ENCODE measurements at places on chromosomes 6 and 20. TPM values are rescaled to one million over a fixed set of nuclear protein-coding genes. Genes with fewer than 3 reads are reported as not detected.

- no peak for DNase-seq
- no peak overlapping the region for H3K4me3 ChIP-seq
- no peaks in the 10 kb centered on the region for H3K4me1 ChIP-seq
- no peaks in the 10 kb centered on the region for H3K36me3 ChIP-seq
Measured at GRCh38 chr20:48601798-48602197, 226.0 kb downstream of the PREX1 start.

GRCh38 chr20:59484228-59484627, 120.1 kb upstream of the PHACTR3 start:
- H3K4me1 ChIP-seq, result no peaks in the 10 kb centered on the region
- DNase-seq, result no peak
- no peak overlapping the region for H3K27ac ChIP-seq
- H3K27me3 ChIP-seq, result no peaks in the 10 kb centered on the region
- no peaks in the 10 kb centered on the region for H3K36me3 ChIP-seq
- H3K4me3 ChIP-seq, result no peak overlapping the region

DNA sequence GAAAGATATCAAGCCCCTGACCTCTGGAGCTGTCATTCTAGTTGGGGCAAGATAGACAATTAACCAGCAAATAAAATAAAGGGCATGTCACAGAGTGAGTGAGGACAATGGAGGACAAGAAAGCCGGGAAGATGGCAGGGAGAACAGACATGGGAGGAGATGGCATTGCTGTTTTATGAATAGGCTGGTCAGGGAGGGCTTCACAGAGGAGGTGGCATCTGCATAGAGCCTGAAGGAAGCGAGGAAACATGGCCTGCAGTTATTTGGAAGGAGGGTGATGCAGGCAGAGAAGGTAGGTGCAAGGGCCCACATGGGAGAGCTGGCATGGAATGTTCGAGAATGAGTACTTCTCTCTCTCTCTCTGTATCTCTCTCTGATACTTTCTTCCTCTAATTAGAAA, 63.7 kb downstream of the EFCAB8 start:
- peak; percentile 14 for DNase-seq
- H3K36me3 ChIP-seq, result no peaks in the 10 kb centered on the region
- no peak overlapping the region for H3K4me3 ChIP-seq
- H3K4me1 ChIP-seq, result no peaks in the 10 kb centered on the region
- H3K27ac ChIP-seq, result no peak overlapping the region
- H3K27me3 ChIP-seq, result no peaks in the 10 kb centered on the region

GRCh38 chr20:1676650-1677049, 19.1 kb upstream of the SIRPG start:
- DNase-seq, result no peak
- no peaks in the 10 kb centered on the region for H3K36me3 ChIP-seq
- no peak overlapping the region for H3K27ac ChIP-seq
- H3K4me1 ChIP-seq, result no peaks in the 10 kb centered on the region

DNA sequence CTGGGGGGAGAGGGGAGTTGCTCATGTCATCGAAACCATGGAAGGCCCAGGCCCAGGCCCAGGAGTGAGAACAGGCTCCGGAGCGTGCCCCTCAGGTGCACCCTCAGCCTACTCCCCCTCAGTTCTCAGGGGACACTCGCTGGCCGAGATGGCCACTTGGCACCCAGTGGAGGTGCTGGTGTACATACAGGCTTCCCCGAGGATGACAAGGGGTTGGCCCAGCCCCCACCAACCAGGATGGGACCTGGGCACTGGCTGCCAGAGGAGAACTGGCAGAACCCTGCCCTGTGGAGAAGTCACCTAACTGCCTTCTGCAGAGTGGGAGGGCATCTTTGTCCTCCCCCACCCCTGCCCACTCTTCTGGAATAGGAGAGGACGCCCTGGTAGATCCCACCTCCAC, 9.5 kb downstream of the NKX2-2 start:
- no peaks in the 10 kb centered on the region for H3K36me3 ChIP-seq
- peaks cover 8% of the 10 kb centered on the region for H3K27me3 ChIP-seq
- H3K27ac ChIP-seq, result no peak overlapping the region
- no peak overlapping the region for H3K4me3 ChIP-seq

GRCh38 chr20:51206032-51206662, 183.2 kb upstream of the KCNG1 start:
- no peaks in the 10 kb centered on the region for H3K27me3 ChIP-seq
- DNase-seq, result no peak
- H3K4me3 ChIP-seq, result no peak overlapping the region
- H3K36me3 ChIP-seq, result no peaks in the 10 kb centered on the region

The SLC23A2 gene
- 14.7 TPM for total RNA-seq

The LIN28B gene
- not detected for total RNA-seq
